ENCODE measurements at places on chromosomes 2 and 18.

- DNase-seq: no peak
Observed at GRCh38 chr2:177972782-177973181, 99.8 kb downstream of the PDE11A start.

- no peak for DNase-seq
Observed at GRCh38 chr2:86295066-86295465, 42.4 kb downstream of the REEP1 start.

GRCh38 chr2:105187531-105187930 lies 54.0 kb upstream of the GPR45 start:
- no peak for DNase-seq

GRCh38 chr2:217117523-217117922 lies 257.7 kb upstream of the TNP1 start:
- no peak for DNase-seq

DNA sequence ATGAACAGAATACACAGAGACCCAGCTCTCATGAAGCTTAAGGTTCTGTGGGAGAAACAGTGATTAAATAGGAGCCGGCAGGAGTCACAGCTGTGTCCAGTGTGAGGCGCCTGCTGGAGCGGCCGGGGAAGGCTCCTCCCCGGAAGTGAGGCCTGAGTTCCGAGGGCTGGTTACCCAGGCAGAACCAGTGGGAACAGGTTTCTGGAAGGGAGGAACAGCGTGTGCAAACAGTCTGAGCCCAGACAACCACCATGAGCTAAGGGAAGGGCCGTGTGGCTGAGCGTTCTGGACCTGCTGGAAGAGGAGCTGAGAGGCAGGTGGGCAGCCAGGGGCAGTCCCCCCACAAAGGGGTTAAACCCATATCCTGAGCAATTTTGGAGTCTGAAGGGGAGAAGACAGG lies 26.0 kb upstream of the NPAS2 start:
- DNase-seq: no peak

DNA sequence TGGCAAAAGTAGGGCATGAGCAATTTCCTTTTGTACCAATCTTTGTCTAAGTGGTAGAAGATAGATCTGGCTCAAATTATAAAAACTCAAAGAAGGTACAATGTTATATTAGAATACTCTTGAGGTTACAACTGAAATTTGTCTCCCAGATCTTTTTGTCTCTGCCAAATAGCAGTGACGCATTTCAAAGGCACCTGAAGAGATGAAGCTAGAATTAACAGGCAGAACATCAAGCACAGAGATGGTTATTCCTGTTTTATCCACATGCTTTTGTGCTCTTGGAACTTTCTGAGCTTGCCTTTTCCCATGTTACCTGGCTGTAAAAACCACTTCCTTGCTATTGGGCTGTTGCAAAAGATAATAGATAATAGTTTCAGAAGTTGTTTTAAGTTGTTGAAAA lies 74.3 kb downstream of the GREB1L start:
- no peak for DNase-seq

- DNase-seq: no peak
Observed at GRCh38 chr2:45614330-45614729, 3.3 kb upstream of the SRBD1 start.

DNA sequence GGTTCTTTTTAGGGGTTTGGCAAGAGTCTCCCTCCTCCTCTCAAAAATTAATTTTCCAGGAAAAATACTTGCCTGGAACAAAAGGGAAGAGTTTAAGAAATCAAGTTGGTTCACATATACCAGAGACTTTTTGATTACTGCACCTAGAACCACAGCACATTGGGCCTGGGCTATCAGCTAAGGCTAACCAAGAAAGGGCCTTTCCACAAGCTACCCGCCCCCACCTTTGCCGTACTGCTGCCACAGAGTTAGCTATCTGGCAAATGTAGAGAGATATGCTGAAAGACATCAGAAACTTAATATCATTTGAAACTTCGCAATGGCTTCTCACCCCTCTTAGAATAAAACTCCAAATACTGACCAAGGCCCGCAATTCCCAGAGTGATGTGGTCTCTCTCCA lies 76.9 kb downstream of the AAK1 start:
- no peak for DNase-seq

- DNase-seq: no peak
Observed at GRCh38 chr2:113920996-113921395, 31.1 kb downstream of the ACTR3 start.

DNA sequence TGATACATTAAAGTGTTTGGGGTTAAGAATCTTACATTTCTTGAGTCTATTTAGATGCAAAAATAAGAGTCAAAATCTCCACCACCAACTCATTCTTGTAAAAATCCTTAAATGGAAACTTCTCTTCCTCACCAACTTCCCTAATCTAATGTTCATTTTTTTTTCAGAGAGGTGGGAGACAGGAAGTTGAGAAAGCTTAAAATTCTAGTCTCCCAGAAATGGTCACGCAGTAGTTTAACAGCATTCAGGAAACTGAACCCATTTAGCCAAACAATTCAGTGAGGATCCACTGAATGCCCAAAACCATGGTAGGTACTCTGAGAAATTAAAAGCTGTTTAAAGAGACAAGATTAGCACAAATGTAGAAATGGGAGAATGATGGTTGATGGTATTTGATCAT lies 69.0 kb downstream of the TXNL1 start:
- DNase-seq: no peak

GRCh38 chr2:3422161-3422779 lies 42.8 kb downstream of the TRAPPC12 start:
- no peak for DNase-seq

- no peak for DNase-seq
Observed at GRCh38 chr18:79507546-79508480, 112.1 kb downstream of the NFATC1 start.

DNA sequence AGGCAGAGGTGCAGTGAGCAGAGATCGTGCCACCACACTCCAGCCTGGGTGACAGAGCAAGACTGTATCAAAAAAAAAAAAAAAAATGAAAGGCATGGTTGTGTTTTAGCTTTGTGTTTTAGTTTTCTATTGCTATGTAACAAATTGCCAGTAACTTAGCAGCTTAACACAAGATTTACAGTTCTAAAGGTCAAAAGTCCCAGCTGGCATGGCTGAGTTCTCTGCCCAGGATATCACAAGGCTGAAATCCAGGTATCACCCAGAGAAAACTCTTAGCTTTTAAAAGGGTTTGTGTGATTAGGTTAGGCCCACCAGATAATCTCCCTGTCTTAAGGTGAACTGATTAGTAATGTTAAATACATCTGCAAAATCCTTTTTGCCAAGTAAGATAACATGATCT lies 107.7 kb upstream of the YPEL5 start:
- no peak for DNase-seq

DNA sequence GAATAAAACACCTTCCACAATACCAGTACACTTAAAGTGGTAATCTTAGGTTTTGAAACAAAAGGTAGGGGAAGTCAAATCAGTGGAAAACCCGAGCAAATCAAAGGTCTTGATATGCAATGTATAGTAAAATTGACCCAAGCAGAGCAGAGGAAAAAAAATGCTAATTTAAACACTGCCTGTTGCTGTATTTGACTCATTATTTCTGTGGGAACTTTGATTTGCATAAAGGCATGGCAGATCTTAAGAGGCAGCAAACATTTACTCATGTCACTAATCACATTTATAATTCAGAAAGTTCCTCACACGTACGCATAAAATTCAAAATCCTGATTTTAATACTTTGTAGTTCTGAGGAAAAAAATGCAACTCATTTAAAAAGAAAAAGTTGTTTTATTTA lies 64.4 kb downstream of the IKZF2 start:
- no peak for DNase-seq

DNA sequence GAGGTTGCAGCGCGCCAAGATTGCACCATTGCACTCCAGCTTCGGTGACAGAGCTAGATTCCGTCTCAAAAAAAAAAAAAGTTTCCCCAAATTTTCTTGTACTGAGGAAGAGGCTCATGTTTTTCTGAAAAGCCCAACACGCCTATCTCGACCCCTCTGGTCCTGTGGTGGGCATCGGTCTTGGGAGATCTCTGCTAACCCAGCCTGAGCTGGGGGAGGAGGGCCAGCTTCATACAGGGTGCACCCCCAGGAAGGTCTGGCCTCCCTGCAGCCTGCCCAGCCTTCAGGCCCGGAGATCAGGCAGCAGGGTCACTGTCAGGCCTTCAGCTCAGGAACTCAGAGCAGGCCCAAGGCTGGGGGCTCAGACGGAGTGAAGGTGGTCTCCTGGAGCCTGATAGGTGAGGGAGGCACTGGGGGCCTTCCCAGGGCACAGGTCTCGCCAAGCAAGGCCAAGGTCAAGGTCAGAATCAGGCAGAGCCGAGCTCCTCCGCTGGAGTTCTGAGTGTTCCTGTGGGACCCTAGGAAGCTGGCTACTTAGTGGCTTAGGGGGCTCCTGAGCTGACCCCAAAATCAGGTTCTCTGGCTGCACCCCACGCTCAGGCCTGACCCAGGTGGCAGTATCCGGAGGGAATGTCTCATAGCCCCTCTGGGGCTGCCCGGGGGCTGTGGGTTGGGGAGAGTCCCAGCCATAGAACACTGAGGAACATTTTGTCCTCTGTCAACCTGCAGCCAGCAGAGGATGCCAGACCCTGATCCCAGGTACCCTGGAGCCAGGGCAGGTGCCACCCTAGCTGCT lies 37.9 kb upstream of the SMAD7 start:
- DNase-seq: no peak

DNA sequence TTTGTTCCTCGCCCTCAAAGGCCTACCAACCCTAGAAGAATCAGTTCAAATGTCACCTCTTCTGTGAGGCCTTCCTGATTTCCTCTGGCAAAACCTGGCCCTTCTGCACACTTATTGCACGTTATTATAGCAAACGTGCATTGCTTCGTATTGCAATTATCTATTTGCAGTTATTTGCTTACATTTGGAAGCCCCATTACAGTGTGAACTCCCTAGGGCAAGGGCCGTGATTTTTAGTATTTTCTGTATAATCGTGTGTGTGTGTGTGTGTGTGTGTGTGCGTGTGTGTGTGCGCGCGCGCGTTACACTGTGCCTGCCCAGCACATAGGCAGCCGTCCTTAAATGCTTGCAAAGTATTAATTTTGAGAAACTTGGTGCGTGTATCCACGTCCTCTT lies 460 bp upstream of the SEMA4F start:
- DNase-seq: no peak

GRCh38 chr2:12759248-12759647 lies 42.5 kb downstream of the TRIB2 start:
- no peak for DNase-seq

DNA sequence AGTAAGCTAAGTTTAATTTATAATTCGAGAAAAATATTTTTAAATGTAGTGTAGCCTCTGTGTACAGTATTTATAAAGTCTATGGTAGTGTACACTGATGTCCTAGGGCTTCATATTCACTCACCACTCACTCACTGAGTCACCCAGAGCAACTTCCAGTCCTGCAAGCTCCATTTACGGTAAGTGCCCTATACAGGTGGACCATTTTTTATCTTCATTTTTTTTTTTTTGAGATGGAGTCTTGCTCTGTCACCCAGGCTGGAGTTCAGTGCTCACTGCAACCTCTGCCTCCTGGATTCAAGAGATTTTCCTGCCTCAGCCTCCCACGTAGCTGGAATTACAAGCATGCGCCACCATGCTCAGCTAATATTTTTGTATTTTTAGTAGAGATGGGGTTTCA lies 104.2 kb downstream of the PDCL3 start:
- no peak for DNase-seq

DNA sequence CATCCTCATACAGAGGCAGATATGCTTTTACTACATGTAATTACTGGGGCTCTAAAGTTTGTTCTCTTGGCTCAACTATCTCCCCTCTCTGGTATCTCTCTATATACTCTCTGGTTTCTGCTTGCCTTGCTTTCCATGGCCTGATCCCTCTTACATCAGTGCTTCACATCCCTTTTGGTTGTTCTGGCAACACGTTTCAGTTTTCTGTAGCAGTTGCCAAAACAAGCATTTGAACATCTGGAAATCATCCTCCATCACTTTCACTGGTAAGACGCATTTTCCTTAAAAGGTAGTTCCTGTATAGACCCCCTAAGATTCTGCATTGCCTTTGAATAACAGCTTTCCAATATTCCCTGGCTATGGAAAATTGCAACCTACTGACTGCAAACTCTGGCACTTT lies 25.9 kb downstream of the COL5A2 start:
- no peak for DNase-seq

- no peak for DNase-seq
Observed at GRCh38 chr2:10359246-10359645, 56.5 kb downstream of the HPCAL1 start.

GRCh38 chr18:53489266-53489665 lies 735.2 kb downstream of the MBD2 start:
- no peak for DNase-seq

DNA sequence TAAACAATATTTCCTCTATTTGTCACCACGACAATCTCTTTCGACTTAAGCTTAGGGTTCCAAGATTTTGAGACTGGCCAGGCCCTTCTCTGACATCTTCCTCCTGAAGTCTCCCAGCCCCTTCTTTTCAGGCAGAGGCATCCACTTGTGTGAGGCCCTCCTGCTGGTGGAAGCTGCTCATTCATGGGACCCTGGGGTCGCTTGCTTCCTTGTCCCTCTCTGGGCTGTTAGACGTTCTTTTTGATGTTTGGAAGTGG lies 188.2 kb upstream of the APCDD1 start:
- no peak for DNase-seq

- peak; percentile 3 for DNase-seq
Observed at GRCh38 chr2:137947728-137948336, 16.4 kb upstream of the HNMT start.

- DNase-seq: no peak
Observed at GRCh38 chr18:77115192-77115953, 17.2 kb downstream of the MBP start.

GRCh38 chr2:122851972-122852531 lies 1096.6 kb downstream of the TSN start:
- no peak for DNase-seq

- DNase-seq: no peak
Observed at GRCh38 chr2:15040429-15041084, 408.0 kb downstream of the LRATD1 start.

- DNase-seq: no peak
Observed at GRCh38 chr18:46393230-46393629, 263.8 kb downstream of the LOXHD1 start.

GRCh38 chr2:181934694-181935093 lies 43.2 kb downstream of the ITPRID2 start:
- no peak for DNase-seq

DNA sequence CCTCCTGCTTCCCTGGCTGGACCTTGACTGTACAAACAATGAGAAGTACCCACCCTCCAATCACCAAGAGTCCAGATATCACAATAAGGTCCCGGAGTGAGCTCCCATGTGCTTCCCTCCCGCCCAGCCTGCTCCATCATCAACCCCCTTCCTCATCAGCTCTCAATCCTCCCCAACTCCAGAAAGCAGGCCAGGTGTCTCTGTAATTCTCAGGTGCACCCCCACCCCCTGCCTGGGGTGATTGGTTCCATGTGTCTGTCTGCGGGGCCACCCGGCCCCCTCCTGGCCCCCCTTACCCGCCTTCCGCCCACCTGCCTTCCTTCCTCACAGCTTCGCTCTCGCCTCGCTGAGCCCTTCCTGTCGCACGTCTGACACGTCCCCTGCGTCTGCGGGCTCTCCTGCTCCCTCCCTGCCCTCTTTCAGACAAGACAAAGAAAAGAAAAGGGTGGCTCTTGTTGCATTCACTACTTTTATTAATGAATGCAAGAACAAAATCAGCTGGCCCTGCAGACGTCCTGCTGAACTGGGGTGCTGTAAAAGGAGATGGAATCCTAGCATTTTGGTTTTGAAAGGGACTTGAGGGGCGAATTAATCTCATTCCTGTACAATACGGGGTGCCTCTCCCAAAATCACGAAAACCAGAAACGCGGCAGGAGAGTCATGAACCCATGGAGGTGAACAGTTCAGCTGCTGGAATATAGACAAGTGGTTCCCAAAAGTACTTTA lies 26.5 kb upstream of the IGFBP2 start:
- peak; percentile 7 for DNase-seq

- no peak for DNase-seq
Observed at GRCh38 chr2:216188956-216189355, 79.8 kb downstream of the XRCC5 start.

Measured in activated T-cell treated with anti-CD3 and anti-CD28 coated beads for 1 hour (primary cell).